Left colon (tissue), 2 donors: ENCODE measurements at places on chromosomes 12 and 14. TPM values are rescaled to one million over a fixed set of nuclear protein-coding genes. Genes with fewer than 3 reads are reported as not detected.

The VRTN gene
- not detected for total RNA-seq

The KCNJ8 gene
- 0.46 TPM for total RNA-seq

The CIT gene
- total RNA-seq, result 5.0 TPM

The LMNTD1 gene
- total RNA-seq, result not detected

- DNase-seq, result no peak
Observed at GRCh38 chr14:99657645-99658155, 12.8 kb downstream of the HHIPL1 start.

DNA sequence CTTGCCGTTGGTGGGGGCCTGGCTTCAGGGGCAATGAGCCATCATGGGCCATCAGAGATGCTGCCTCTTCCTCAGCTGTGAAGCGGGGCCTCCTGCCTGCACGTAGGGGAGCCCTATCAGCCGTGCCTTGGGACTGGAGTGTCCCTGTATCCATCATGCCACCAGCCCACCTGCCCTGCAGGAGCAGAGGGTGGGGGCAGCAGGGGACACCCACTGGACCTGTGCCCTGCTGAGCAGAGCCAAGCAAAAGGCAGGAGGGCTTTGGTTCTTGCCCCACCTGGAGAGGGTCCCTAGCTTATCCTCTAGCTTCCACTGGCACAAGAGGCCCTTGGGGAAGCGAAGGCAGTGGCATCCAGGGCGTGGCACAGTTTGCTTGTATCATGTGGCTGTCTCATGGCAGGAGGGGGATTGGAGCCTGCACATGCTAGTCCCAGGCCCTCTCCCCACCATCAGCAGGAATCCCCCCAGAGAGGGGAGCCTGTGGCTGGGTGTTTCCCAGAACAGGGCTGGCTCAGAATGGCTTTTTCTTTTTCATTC lies 10.1 kb downstream of the ADSS1 start:
- DNase-seq, result no peak

DNA sequence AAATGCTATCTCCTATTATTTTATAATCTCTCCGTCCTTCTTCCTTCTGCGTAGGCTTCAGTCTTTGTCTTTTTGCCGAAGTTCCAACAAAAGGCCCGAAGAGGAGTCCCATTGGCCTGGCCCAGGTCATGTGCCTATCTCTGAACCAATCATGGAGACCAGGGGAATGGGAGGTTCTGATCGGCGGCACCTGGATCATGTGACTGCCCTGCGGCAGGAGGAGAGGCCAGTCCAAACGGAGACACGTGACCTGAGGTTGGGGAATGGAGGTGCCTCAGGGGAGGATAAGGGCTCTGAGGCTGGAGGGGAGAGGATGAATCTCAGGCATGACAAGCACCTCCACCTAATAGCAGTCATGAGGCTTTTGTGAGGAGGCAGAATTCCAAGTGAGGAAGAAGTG lies 86.0 kb downstream of the AACS start:
- DNase-seq, result no peak

DNA sequence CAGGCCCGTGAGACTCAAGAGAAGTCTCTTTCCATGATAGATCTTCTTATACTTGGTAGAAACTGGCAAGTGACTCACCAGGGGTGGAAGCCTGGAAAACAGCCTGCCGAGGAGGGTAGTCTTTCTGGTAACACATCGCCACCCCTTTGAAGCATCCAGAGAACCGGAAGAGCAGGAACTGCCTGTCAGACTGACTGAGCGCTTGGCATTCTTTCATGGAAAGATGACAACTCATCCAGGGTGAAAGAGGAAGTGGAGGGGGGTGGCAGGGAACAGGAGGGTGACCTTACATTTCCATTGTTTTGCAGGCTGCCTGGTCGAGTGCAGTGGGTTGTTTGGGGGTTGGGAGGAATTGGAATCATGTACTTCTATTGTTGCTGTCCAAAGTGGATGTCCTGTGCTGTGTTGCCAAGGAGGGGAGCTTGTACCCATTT lies 34.5 kb downstream of the PRKCH start:
- no peak for DNase-seq

DNA sequence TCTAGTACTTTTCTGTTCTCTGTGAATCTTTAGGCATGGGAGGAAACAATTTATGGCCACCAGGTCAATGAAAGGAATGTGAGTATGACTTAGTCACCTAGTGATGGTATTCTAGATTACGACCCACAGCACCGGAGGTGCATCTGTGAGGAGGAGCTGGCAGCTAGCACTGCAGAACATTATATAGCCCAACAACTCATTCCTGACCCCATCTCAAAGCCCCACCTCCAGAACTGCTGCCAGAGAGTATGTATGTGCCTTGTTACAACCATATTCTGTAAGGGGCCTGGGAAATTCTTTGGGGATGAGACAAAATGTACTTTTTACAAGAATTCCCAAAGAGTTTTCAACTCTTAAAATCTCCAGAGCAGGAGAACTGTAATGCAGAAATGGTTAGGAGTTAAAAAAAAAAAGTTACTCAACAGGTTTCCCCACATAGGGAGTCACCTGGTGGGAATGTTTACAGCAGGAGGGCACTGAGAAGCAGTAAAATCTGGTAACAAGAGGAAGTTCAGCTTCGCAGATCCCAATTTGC lies 34.9 kb upstream of the CERS5 start:
- no peak for DNase-seq
